Kidney capillary endothelial cell (primary cell): ENCODE measurements at places on chromosomes 12 and 14.

- DNase-seq = no peak
Measured at GRCh38 chr14:76186308-76187027, 34.7 kb downstream of the GPATCH2L start.

GRCh38 chr14:30296931-30297405 is 262.0 kb upstream of the G2E3 start:
- DNase-seq = no peak

DNA sequence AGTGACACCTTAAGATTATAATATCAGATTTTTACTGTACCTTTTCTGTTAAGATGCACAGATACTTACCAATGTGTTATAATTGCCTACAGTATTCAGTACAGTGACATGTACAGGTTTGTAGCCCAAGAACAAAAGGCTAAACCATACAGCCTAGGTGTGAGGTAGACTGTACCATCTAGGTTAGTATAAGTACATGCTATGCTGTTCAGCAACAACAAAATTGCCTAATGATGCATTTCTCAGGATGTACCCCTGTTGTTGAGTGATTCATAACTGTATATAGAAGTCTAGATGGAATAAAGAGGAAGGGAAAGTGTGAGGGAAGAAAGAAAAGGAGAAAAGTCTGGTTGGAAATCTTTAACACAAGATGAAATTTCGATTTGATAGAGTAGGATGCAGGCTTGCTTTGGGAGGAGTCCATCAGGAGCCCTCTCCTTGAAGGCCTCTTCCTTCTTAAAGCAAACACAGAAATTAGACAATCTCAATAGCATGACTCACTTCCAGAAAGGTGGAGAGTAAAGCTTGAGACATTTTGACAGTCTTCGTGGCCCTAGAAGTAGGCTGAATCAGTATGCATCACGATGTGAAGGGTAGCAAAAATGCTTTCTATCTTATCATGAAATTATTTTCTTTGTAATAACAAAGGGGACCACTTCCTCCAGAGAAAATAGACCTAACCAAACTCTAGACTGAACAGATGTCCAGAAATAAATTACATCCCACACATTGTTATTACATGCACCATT is 191.5 kb downstream of the SYT1 start:
- peak; percentile 59 for DNase-seq

- peak; percentile 75 for DNase-seq
Measured at GRCh38 chr12:124381456-124382296, 86.8 kb downstream of the RFLNA start.

- DNase-seq = no peak
Measured at GRCh38 chr14:70631948-70632347, 9.8 kb upstream of the TTC9 start.

- DNase-seq = no peak
Measured at GRCh38 chr12:92661269-92661668, 41.5 kb upstream of the PLEKHG7 start.

DNA sequence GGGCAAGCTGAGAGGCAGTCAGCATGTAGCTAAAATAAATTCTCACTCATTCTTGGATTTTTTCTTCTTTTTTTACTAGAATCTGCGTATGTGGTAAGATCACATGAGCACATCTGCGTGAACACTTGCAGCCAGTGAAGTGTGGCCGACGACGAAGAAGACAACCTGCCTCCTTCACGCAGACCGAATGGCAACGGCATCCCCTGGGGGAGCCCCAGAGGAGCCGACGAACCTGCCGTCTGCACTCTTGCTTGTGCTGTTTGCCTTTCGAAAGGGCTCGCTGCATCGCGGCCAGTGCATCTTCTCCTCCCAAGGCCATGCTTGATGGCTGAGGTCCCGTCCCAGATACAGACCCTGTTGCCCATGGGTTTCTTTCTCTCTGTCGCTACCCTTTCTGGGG is 113.8 kb downstream of the KCNK10 start:
- no peak for DNase-seq

DNA sequence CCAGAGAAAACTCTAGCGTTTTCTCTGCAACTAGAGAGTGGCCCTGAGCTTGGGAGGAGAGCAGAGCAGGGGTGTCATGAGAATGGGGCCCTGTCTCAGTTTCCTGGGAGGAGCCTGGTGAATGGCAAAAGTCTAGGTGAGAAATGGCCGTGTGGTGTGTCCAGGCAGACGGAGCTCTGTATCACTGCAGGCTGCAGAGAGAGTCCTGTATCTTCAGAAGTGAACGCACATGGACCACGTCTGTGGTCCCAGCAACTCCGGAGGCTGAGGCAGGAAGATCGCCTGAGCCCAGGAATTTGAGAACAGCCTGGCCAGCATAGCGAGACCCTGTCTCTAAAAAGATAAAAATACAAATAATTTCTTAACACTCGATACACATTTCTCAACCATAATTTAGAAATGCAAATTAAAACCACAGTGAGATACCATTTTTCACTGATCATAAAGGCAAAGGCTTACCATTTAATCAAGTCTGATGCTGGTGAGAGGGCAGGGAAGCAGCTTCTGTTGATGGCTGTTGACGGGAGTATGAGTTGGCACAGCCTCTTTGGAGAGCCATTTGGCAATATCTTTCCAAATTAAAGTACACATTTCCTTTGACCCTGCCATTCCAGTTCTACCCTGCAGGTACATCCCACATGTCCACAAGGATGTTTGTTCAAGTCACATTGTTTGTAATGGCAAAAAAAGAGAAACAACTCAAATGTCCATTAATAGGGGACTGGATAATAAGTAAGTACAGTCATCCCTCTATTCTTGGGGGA is 51.0 kb downstream of the NFKBIA start:
- no peak for DNase-seq

DNA sequence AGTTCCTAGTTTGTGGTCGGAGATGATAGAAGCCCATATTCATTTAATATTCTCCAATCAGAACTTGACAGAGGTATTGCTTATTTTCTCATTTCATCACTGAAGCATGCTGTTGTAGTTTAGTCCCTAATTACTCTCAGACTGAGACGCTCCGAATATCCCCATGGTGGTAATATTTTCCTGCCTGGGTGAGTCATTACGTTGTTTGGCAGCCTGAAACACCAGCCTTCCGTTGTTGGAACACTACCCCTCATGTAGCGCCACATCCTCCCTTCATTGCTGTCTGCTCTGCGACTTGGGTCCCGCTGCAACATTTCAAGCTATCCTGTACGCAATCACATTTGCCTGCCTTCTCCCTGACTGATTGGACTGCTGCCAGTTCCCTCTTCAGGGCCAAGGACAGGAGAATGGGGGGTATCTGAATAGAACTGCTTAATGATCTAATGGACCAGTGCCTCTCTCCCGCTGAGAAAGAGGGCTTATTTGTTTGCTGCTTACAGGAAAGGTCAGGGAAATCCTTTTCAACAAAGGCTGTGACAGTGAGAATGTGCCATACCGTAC is 369.1 kb downstream of the NPAS3 start:
- peak; percentile 41 for DNase-seq

GRCh38 chr14:22190411-22191191 is 398.4 kb downstream of the DAD1 start:
- no peak for DNase-seq
